ENCODE measurements at places on chromosomes 1 and 21. TPM values are rescaled to one million over a fixed set of nuclear protein-coding genes. Genes with fewer than 3 reads are reported as not detected.

- no peak for DNase-seq
- no peak overlapping the region for H3K4me3 ChIP-seq
- H3K4me1 ChIP-seq, result no peaks in the 10 kb centered on the region
- no peaks in the 10 kb centered on the region for H3K36me3 ChIP-seq
Observed at GRCh38 chr1:7687411-7687810, 83.7 kb upstream of the VAMP3 start.

DNA sequence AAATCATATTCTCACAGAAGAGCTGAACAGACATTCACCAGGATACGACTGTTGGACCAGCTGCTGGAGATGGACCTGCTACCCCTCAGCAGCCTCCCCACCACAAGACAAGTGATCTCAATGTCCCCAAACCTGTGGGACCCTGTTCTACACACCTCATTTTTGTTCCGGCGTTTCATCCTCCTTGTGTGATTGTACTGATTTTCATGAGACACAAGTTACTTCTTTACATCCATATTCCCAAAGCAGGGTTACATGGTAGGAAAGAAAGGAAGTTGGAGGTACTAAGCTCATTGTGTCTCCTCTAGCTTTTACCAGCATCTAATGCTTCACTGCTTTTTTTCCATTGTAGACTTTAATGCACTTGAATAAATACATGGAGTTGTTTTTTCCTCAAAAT, 8.7 kb downstream of the ADAMTS1 start:
- peaks cover 34% of the 10 kb centered on the region for H3K4me1 ChIP-seq
- H3K36me3 ChIP-seq, result peaks cover 38% of the 10 kb centered on the region
- no peak overlapping the region for H3K4me3 ChIP-seq
- no peak overlapping the region for H3K27ac ChIP-seq
- DNase-seq, result no peak

DNA sequence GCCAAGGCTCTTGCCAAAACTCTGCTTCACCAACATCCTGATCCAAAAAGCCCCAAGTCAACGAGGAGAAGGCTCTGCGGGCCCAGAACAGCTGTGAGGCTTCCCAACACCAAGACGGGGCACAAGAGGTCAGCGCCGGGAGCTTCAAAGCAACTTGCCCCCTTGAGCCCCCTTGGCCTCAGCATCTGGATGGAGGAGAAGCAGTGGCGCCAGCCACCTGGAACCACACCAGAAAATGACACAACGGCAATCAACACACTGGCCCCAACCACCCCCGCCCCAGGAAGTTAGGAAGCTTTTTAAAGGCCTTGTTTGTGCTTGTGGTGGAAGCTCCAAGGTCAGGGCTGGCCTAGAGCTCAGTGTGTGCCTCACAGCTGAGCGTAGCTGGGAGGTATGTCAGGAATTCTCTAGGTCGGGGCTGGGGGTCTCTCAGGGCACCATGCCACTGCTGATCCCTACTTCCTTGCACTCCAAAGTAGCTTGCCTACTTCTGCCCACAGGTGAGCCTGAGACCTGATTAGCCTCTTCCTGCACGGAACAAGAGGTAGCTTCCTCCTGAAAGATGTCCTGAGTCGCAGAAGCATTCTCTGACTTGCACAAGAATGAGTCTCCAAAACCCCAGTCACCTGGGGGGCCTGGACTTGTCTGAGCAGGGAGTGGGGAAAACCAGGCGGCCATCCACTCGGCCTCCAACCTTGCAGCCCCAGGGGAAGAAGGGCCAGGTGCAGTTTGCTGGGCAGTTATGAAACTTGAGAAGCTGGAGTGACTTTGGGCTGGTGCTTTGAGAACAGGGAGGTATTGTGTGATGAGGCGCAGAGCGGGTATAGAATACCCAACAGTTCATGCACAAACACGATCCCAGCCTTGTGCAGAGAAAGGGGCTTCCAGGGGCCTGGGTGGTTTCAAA, 9.7 kb upstream of the SRP9 start:
- DNase-seq, result peak; percentile 64
- H3K4me3 ChIP-seq, result peak overlapping the region; percentile 15
- peaks cover 66% of the 10 kb centered on the region for H3K4me1 ChIP-seq
- peak overlapping the region; percentile 89 for H3K27ac ChIP-seq

DNA sequence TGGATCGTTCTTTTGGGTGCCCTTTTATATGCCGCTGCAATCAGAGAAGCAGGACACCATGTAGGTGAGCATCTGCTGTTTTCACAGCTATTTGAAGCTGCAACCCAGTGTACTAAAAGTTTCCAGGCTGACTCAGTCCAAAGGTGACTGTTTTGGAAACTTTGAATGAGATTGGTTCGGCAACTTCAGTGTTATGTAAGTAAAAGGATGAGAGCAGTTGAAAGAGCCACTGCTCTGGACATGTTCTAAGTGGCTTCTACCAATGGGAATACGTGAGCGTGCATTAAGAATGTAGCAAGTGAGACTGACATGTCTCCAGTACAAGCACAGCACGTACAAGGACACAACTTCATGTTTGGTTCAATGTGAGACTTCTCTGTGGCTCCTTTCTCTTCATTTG, 55.6 kb downstream of the DDR2 start:
- H3K27me3 ChIP-seq, result no peaks in the 10 kb centered on the region
- no peak for DNase-seq
- peaks cover 37% of the 10 kb centered on the region for H3K4me1 ChIP-seq
- no peak overlapping the region for H3K27ac ChIP-seq

- H3K4me3 ChIP-seq, result no peak overlapping the region
- peaks cover 6% of the 10 kb centered on the region for H3K4me1 ChIP-seq
Observed at GRCh38 chr1:202237052-202237451, 43.5 kb downstream of the LGR6 start.

- H3K4me1 ChIP-seq, result no peaks in the 10 kb centered on the region
- H3K36me3 ChIP-seq, result no peaks in the 10 kb centered on the region
- H3K27me3 ChIP-seq, result no peaks in the 10 kb centered on the region
- H3K4me3 ChIP-seq, result no peak overlapping the region
- no peak for DNase-seq
Observed at GRCh38 chr1:185998391-185998790, 264.2 kb downstream of the HMCN1 start.

DNA sequence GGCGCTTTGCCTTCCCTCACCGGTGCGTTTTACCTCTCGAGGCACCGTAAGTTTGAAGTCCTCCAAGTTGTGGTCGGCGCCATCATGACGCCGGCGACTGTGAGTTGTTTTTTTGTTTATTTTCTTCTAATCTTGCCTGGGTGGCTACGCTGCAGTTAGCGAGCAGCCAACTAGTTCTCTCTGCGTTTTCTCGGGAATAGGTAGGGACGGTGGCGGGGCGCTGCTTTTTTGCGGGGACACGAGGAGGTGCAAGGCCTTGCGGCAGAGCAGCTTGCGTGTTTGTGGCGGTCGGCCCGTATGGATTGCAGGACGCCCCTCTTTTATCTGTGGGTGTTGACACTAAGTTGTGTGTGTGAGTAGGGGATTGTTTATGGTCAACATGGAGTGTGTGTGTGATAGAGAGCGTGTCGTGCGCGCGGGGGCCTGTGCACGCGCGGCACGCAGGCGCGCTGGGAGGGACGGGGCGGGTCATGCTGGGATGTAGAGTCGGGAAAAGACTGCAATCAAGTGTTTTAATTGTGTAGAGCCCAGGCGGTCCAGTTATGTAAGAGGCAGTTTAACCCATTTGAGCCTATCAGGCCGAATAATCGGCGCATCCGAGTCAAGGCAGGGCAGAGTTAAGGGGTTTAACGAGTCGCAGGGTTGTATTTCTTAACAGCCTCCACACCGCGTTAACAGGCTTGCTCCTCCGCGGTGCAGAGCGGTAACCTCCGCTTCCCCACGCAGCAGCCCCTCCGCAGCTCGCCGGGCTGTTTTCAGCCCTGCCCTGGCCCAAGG, 1.2 kb upstream of the NEGR1 start:
- no peaks in the 10 kb centered on the region for H3K36me3 ChIP-seq
- no peak overlapping the region for H3K27ac ChIP-seq

DNA sequence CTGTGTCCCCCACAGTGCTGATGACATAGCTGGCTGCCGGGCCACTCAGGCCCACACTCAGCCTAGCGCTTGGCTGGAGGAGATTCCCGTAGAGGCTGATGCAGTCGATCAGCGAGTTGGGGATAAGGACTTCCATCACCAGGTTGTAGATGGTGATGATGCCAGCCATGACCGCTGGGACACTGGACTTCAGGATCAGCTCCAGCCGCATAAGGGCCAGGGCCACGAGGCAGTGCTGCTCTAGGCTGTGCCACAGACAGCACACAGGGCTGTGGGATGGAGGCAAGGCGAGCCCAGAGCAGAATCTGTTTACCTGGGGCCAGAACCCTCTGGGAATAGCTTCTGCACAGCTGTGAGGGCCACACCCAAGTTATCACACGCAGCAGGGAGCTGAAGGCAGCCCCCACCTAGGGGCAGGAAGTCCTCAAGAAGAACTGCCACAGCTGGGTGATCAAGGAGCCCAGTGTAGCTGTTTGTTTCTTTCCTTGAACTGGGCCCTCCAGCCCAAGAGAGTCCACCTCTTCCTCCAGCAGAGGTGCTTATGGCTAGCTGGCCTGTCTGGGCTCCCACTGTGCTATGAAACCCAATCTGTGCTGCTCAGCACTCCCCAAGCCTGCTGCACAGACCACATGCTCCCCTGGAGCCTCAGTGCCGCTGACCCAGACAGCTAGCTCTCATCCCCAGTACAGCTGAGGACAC, 6.2 kb downstream of the SLC2A1 start:
- H3K4me3 ChIP-seq, result peak overlapping the region; percentile 73
- H3K27me3 ChIP-seq, result no peaks in the 10 kb centered on the region
- peak overlapping the region; percentile 50 for H3K27ac ChIP-seq
- H3K36me3 ChIP-seq, result peaks cover 32% of the 10 kb centered on the region
- H3K4me1 ChIP-seq, result peaks cover 37% of the 10 kb centered on the region

DNA sequence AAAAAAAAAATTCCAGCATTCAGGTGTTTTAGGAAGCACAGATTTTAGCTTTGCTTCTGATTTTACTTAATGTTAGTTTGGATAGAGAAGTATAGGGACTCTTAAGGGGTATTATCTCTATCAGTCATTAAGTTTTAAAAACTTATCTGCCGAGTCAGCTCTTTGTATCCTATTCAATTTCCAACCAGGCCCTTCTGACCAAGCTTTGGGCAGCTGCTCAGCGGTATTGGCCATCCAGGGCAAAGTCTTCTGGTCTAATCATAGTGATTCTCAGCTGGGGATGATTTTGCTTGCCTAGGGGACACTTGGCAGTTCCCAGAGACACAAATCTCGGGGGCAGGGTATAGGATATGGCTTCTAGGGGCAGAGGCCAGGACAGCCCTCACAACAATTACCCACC, 47.6 kb downstream of the BACH1 start:
- DNase-seq, result no peak
- H3K27me3 ChIP-seq, result no peaks in the 10 kb centered on the region
- peak overlapping the region; percentile 68 for H3K27ac ChIP-seq
- peaks cover 30% of the 10 kb centered on the region for H3K36me3 ChIP-seq

DNA sequence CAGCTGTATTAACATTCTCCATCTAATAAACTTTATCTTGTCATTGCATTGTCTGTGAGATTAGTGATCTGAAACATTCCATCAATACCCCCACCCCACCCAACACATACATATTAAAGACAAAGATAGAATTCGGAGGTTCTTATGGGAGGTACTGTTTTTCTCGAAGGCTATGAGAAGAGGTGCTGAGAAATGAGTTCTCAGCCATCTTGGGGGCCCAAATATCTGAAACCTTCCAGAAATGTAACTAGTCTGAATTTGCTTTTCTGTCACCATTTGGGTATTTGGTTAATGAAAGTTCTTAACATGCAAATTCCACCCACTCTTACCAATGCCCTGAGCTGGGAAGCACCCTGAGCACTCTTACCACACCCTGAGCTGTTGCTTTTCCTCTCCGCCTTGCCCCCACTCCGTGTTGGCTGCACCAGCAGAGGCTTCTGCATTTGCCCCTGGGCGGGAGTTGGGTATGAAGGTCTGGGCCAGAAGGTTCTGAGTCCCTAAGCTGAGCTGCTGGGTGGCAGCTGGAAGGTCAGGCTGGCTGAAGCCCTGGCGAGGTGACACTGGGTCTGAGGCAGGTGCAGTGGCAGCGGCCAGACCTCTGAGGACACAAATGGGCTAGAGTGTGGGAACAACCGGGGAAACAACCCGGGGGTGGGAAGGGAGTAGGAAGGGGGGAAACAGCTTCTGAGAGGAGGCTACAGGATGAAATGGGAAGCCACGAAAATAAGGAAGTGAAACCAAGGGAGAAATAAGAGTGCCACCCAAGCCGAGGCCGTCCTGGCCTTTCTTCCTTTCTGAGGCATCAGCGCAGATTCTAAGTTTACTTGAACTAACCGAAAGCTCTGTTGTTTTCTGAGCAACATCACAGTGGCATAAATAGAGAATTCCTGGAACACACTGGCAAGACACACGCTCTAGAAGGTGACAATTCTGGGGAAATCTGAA, 26.3 kb upstream of the IER5 start:
- DNase-seq, result no peak
- H3K27me3 ChIP-seq, result peaks cover 4% of the 10 kb centered on the region
- no peak overlapping the region for H3K27ac ChIP-seq
- H3K4me1 ChIP-seq, result peaks cover 14% of the 10 kb centered on the region

DNA sequence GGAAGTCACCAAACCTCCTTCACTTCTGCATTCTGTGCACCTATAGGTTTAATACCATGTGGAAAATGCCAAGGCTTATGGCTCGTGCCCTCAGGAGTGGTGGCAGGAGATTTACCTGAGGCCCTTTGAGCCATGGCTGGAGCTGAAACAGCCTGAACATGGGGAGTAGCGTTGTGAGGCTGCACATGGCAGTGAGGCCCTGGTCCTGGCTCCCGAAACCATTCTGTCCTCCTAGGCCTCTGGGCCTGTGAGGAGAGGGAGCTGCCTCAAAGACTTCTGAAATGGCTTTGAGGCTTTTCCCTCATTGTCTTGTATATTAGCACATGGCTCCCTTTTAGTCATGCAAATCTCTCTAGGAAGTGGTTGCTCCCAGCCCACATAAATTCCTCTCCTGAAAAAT, 20.6 kb downstream of the PTGFR start:
- no peaks in the 10 kb centered on the region for H3K36me3 ChIP-seq
- H3K4me1 ChIP-seq, result no peaks in the 10 kb centered on the region
- no peak for DNase-seq
- H3K4me3 ChIP-seq, result no peak overlapping the region

DNA sequence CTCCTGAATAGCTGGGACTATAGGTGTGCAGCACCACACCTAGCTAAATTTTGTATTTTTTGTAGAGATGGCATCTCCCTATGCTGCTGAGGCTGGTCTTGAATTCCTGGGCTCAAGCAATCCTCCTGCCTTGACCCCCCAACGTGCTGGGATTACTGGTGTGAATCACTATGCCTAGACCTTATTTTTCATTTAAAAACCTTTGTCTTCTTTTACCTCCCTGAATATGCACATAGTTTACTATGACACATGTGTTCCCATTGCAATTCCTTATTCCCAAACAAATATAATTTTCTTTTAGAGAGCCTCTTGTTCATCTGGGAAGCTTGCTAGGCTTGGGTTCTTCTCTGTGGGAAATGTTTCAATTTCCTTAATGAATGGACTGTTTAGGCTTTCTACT, 16.8 kb downstream of the SH3BGR start:
- H3K4me3 ChIP-seq, result no peak overlapping the region
- H3K4me1 ChIP-seq, result no peaks in the 10 kb centered on the region
- H3K27ac ChIP-seq, result no peak overlapping the region
- no peak for DNase-seq
- no peaks in the 10 kb centered on the region for H3K36me3 ChIP-seq
- H3K27me3 ChIP-seq, result no peaks in the 10 kb centered on the region

- no peak overlapping the region for H3K4me3 ChIP-seq
- no peaks in the 10 kb centered on the region for H3K36me3 ChIP-seq
- H3K4me1 ChIP-seq, result peaks cover 3% of the 10 kb centered on the region
- DNase-seq, result no peak
- peak overlapping the region; percentile 95 for H3K27ac ChIP-seq
Observed at GRCh38 chr1:98322966-98323365, 338.6 kb upstream of the SNX7 start.

The OR2L13 gene
- total RNA-seq, result not detected

The AIRE gene
- 0.12 TPM for total RNA-seq

The OR2L5 gene
- total RNA-seq, result not detected

The NBPF14 gene
- 16.8 TPM for total RNA-seq

The SYDE2 gene
- 9.4 TPM for total RNA-seq

The KCNJ15 gene
- 4.9 TPM for total RNA-seq

The SERTAD4 gene
- 4.6 TPM for total RNA-seq

Data from type B pancreatic cell (in vitro differentiated cells).